ENCODE measurements at places on chromosomes 6 and 20.

DNA sequence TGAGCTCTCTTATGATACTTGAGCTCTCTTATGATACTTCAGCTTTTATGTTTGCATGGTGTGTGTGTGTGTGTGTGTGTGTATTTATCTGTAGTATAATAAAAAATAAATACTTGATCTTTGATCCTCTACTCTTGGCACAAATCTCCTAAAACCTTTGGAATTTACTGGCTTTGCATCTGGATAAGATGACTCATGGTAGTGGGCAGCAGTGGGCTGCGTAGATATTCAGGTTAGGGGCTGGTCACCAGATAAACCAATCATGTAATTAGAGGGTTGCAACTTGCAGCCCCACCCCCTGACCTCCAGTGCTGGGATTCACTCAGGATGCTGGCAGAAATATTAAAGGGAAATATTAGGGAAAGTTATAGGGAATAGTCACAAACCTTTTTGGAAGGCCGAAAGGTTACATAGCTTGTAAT is 151.9 kb upstream of the COL21A1 start:
- no peaks in the 10 kb centered on the region for H3K27me3 ChIP-seq
- H3K27ac ChIP-seq = no peak overlapping the region
- H3K36me3 ChIP-seq = no peaks in the 10 kb centered on the region
- H3K4me1 ChIP-seq = peaks cover 4% of the 10 kb centered on the region

DNA sequence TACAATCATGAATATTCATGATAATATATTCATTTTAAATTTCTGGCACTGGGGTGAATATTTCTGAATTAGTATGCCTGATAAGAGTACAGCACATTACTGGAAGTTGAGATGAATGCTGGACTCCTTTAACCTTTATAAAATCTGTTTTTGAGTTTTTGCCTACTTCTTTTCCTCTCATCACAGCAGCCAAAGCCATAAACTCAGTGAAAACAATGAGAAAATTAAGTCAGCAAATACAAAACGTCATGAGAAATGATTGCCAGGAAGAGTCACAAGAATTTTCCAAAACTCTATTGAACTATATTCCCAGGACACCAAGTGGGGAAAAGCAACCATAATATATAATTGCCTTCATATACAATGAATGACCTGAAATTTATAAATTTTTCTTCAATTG is 837.6 kb downstream of the TBC1D32 start:
- H3K36me3 ChIP-seq = no peaks in the 10 kb centered on the region
- H3K4me1 ChIP-seq = no peaks in the 10 kb centered on the region
- H3K4me3 ChIP-seq = no peak overlapping the region
- no peak overlapping the region for H3K27ac ChIP-seq

GRCh38 chr6:125790358-125791150 is at the start of gene NCOA7:
Gene NCOA7 (plus strand): TSS chr6:125790960. CDS start chr6:125815355, 24,395 bp downstream.
- H3K36me3 ChIP-seq = no peaks in the 10 kb centered on the region
- peak within 1 kb of the TSS; percentile 78 for H3K4me3 ChIP-seq
- H3K27ac ChIP-seq = peak within 1 kb of the TSS; percentile 82
- DNase-seq = peak; percentile 59
- H3K4me1 ChIP-seq = peaks cover 26% of the 10 kb centered on the region

DNA sequence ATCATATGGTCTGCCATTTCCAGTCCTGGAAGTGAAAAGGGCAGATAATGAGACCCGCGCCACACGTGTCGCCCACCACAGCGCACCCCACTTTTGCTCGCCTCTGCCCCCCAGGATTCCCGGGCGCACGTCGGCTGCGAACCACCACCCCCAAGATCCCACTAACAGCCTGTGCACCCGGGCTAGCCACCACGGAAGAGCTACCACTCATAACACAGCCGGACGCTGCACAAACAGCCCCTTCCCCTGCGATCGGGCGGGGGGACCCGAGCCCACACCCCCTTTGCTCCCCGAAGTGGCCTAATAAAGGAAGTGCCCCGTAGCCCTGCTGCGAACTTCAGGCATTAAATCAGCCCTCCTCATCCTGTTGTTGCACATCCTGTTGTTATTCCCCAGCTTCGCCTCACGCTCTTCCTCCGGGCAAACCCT is 506 bp downstream of the CITED2 start:
- H3K27ac ChIP-seq = peak overlapping the region; percentile 95
- peaks cover 36% of the 10 kb centered on the region for H3K4me1 ChIP-seq
- peaks cover 14% of the 10 kb centered on the region for H3K36me3 ChIP-seq

- peak overlapping the region; percentile 86 for H3K27ac ChIP-seq
- peak overlapping the region; percentile 37 for H3K4me3 ChIP-seq
- DNase-seq = peak; percentile 100
- H3K4me1 ChIP-seq = peaks cover 23% of the 10 kb centered on the region
- H3K36me3 ChIP-seq = no peaks in the 10 kb centered on the region
Observed at GRCh38 chr6:136593748-136594490, 43.7 kb upstream of the MAP7 start.

- H3K36me3 ChIP-seq = no peaks in the 10 kb centered on the region
- H3K27ac ChIP-seq = no peak overlapping the region
- peaks cover 10% of the 10 kb centered on the region for H3K4me1 ChIP-seq
Observed at GRCh38 chr20:37352608-37352980, 6.7 kb downstream of the SRC start.

- no peak overlapping the region for H3K27ac ChIP-seq
- H3K36me3 ChIP-seq = no peaks in the 10 kb centered on the region
- no peaks in the 10 kb centered on the region for H3K4me1 ChIP-seq
- H3K27me3 ChIP-seq = no peaks in the 10 kb centered on the region
- no peak overlapping the region for H3K4me3 ChIP-seq
- no peak for DNase-seq
Observed at GRCh38 chr6:110277100-110277665, 81.0 kb downstream of the METTL24 start.

DNA sequence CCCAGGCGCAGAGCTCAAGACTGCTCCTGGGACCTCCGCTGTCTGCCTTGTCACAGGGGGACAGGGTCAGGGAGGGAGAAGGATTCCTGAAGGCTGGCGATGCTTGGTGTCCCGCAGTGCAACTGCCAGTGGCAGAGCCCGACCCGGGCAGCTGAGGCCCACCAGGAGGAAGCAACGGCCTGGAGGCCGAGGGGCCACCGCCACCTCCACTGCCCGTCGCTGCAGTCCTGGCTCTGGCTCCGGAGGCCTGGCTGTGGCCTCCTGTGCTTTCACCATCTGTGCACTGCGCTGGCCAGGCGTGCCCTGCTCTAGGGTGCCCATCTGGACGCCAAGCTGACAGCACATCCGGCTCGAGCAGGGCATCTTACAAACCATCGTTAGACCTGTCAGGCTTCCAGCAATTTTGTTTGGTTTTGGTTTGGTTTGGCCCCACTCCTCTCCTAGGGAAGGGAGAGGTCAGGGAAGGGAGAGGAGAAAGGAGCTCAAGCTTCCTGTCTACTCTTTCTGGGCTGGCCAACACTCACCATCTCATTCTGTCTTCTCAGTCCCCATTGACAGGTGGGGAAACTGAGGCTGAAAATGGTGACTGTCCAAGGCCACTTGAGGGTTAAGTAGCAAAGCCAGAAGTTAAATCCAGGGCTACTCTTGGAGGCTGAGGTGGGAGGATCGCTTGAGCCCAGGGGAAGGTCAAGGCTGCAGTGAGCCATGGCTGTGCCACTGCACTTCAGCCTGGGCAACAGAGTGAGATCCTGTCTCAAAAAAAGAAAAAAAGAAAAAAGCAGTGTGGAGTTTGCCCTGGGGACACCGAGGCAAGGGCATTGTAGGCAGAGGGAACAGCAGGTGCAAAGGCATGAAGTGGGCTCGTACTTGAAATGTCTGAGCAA is 37.7 kb upstream of the NOL4L start:
- H3K27ac ChIP-seq = no peak overlapping the region
- H3K4me1 ChIP-seq = peaks cover 9% of the 10 kb centered on the region
- no peak for DNase-seq
- H3K27me3 ChIP-seq = peaks cover 4% of the 10 kb centered on the region
- no peaks in the 10 kb centered on the region for H3K36me3 ChIP-seq
- H3K4me3 ChIP-seq = no peak overlapping the region

DNA sequence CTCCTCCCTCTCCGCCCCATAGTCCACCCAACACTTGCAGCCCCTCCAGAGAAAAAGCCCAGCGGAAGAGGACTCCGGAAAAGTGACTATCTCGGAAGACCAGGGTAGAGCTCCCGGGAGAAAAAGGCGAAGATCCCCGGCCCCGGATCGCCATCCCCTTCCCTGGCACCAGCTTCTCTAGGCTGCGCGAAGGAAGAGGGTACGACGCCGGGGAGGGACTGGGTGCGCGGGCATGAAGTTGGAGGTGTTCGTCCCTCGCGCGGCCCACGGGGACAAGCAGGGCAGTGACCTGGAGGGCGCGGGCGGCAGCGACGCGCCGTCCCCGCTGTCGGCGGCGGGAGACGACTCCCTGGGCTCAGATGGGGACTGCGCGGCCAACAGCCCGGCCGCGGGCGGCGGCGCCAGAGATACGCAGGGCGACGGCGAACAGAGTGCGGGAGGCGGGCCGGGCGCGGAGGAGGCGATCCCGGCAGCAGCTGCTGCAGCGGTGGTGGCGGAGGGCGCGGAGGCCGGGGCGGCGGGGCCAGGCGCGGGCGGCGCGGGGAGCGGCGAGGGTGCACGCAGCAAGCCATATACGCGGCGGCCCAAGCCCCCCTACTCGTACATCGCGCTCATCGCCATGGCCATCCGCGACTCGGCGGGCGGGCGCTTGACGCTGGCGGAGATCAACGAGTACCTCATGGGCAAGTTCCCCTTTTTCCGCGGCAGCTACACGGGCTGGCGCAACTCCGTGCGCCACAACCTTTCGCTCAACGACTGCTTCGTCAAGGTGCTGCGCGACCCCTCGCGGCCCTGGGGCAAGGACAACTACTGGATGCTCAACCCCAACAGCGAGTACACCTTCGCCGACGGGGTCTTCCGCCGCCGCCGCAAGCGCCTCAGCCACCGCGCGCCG is 822 bp downstream of the FOXQ1 start:
- no peak for DNase-seq
- no peaks in the 10 kb centered on the region for H3K36me3 ChIP-seq
- no peak overlapping the region for H3K27ac ChIP-seq
- peaks cover 17% of the 10 kb centered on the region for H3K4me1 ChIP-seq
- peaks cover 63% of the 10 kb centered on the region for H3K27me3 ChIP-seq
- H3K4me3 ChIP-seq = peak overlapping the region; percentile 46

DNA sequence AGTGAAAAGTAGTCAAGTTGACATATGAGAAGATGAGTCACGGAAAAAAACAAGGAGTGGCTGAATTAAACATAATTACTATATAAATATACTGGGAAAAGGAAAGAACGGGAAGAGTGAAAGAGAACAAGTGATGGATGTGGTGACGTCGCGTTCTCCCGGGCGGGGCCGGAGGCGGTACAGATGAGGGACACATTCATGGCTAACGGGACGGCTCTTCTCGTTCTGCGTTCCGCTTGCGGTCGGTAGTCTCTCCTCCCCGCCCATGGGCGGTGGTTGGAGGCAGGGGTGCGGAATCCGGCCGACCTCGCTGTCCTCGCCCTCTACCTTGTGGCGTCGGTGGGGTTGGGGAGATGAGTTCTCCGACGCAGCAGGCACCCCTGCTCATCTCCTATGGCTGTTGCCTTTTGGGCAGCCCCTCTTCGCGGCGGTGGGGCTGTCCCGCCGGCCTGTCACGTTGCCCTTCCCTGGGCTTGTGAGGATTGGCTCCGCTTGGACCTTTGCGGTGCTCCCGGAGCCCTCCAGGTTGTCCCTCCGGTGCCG is 22.5 kb downstream of the HLA-G start:
- no peak overlapping the region for H3K27ac ChIP-seq
- H3K4me1 ChIP-seq = no peaks in the 10 kb centered on the region
- H3K27me3 ChIP-seq = peaks cover 42% of the 10 kb centered on the region
- H3K36me3 ChIP-seq = no peaks in the 10 kb centered on the region

GRCh38 chr6:144334150-144334708 is 49.1 kb downstream of the UTRN start:
- no peak for DNase-seq
- H3K27me3 ChIP-seq = no peaks in the 10 kb centered on the region

DNA sequence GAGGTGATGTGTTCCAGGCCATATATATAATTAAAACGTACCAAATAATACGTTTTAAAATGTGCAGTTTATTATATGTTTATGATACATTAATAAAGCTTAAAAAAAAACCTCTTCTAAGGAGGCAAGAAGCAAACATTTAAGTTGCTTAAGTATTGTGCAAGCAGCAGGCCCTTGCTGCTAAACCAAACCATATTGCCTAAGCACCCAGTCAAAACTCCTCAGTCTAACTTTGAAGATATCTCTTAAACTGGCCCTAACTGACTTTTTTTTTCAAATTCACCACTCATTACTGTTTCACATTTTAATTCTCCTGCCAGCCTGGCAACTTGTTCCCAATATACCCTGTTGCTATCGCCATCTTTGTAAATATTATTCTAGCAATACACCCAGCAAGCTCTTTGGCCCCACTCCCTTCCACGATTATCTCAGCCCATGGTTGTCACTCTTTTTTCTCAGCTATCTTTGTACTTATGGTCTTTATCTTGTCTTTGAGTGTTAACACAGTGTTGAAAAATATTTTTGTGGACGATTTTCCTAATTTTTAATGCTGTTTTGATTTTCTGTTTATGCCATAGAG is 60.9 kb downstream of the C6orf58 start:
- DNase-seq = no peak
- H3K36me3 ChIP-seq = no peaks in the 10 kb centered on the region
- H3K27ac ChIP-seq = no peak overlapping the region
- no peaks in the 10 kb centered on the region for H3K4me1 ChIP-seq
- H3K27me3 ChIP-seq = no peaks in the 10 kb centered on the region

GRCh38 chr6:43716099-43716498 is 28.5 kb upstream of the MRPS18A start:
- no peaks in the 10 kb centered on the region for H3K36me3 ChIP-seq
- H3K4me1 ChIP-seq = peaks cover 7% of the 10 kb centered on the region
- DNase-seq = no peak
- H3K27ac ChIP-seq = no peak overlapping the region
